Activated CD4-positive, CD25-positive, alpha-beta regulatory T cell (primary cell): ENCODE measurements at places on chromosomes 11 and 22.

GRCh38 chr22:29125443-29125778, 52.6 kb downstream of the KREMEN1 start:
- DNase-seq = no peak

DNA sequence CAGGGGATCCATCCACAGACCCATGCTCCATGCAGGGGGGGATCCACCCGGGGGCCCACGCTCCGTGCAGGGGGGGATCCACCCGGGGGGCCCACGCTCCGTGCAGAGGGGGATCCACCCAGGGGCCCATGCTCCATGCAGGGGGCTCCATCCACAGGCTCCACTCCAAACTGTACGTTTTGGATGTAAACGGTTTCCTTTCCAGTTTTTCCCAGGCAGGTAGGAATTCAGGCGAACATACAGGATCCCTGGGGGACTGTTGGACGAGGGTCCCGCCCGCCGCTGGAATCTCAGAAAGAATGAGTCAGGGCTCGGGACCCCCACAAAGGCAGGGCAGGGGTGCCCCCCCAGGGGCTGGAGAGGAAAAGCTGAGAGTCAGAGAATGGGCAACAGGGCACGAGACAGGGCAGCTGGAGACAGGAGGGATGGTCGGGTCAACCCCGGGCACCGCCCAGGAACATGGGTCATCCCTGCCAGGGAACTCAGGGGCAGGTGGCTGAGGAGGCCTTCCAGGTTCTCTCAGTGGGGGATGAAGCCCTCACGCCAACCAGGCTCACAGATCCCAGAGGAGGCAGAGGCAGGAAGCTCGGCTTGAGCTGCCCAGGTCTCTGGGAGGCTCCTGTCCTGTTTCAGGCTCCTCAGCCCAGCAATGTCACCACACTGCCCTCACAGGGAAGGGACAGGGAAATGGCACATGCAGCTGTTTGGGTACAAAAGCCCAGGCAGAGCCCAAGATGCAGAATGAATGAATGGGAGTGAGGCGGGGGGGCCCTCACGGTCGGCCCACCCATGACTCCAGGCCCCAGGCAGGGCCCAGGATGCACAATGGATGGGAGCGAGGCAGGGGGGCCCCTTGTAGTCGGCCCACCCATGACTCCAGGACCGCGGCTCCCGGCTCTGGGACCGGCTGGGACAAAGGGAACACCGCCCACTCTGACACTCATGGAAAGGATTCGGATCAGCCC, 200.2 kb downstream of the BRD1 start:
- no peak for DNase-seq

- no peak for DNase-seq
These were observed 17.1 kb downstream of the ZNRF3 start for GRCh38 chr22:28900379-28900925.

- no peak for DNase-seq
These were observed 42.0 kb downstream of the TCF20 start for GRCh38 chr22:42228483-42228882.

- no peak for DNase-seq
These were observed 43.9 kb upstream of the SPATA19 start for GRCh38 chr11:133889188-133889587.

DNA sequence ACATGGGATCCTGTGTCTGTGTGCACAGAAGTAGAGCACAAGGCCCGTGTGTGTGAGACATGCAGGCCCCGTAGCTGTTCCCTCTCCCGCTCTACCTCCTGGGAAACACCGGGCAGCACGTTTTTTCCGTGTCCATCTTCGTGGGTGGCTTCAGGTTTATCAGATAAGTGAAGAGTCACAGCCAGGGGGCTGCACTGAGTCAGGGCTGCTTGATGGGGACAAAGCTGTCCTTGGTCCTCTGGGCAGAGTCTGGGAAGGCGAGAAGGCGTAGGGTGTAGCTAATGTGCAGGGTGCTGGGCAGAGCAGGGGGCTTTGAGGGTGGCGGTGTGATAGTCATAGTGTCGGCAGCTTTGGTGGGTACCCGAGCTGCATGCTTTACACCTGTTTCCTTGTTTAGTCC, 23.7 kb downstream of the INCENP start:
- no peak for DNase-seq

DNA sequence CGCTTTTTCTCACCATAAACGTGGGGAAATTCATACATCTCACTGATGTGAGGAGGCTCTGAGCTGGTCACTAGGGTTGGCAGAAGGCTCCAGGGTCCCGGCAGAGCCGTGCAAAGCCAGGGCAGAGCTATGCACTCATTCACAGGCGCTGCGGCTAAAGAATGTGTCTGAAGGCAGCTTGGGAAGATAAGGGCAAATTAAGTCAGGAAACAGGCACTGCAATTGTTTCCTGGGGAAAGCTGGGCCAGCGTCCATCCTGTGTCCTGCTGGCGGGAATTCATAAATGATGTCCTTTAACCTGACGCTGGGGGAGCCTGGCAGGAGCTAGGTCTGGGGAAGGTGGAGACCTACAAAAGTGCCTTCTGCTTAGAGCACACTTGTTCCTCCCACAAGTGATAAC, 27.6 kb downstream of the PKNOX2 start:
- DNase-seq = no peak

- no peak for DNase-seq
These were observed 24.6 kb downstream of the FLRT1 start for GRCh38 chr11:64060263-64060860.

DNA sequence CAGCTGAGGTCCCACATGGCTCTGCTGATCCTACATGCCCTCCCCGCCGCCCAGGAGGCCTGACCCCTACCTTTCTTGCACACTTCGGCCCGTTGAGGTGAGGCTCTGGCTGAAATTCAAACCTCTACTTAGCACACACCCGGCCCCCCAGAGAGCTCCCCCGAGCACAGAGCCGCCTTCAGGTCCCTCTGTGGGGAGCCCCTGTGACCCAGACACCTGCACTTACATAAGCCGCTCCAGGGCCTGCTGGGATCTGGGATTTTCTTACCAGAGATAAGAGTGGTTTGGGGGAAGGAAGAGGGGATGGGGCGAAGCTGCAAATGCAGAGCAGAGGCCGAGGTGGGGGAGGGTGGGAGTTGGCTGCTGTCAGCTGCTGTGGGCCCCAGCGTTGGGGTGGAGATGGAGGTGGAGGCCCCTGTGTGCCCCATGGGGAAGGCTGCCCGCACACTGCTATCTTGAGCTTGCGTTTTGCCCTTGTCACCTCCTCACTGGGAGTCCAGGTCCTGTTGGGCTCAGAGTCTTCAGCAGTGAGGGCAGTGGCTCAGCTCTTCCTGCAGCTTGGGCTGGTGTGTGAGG, 30.6 kb downstream of the CAPN1 start:
- DNase-seq = no peak

DNA sequence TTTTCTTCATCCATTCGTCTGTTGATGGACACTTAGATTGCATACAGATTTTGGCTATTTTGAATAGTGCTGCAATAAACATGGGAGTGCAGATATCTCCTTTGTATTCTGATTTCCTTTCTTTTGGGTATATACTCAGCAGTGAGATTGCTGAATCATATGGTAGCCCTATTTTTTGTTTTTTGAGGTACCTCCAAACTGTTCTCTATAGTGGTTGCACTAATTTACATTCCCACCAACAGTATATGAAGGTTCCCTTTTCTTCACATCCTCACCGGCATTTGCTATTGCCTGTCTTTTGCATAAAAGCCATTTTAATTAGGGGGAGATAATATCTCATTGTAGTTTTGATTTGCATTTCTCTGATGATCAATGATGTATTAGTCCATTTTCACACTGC, 96.1 kb downstream of the PRR5L start:
- no peak for DNase-seq

DNA sequence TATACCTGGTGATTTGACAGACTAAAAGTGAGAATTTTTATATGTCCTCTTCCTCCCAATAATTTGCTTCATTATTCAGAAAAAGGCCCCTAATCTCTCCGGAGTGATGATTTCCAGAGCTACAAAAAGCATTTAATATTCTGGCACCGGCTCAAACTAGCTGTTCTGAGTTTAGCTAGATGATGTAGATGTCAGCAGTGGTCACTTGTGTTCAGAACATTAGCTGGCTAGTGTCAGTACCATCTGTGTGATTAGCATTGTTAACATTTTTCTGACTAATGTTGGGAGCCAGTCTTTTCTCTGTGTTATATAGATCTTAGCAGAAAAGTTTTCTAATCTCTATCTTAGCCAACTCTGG, 68.7 kb upstream of the RRM1 start:
- DNase-seq = no peak

GRCh38 chr22:19703869-19704268, 10.4 kb upstream of the SEPTIN5 start:
- DNase-seq = no peak

DNA sequence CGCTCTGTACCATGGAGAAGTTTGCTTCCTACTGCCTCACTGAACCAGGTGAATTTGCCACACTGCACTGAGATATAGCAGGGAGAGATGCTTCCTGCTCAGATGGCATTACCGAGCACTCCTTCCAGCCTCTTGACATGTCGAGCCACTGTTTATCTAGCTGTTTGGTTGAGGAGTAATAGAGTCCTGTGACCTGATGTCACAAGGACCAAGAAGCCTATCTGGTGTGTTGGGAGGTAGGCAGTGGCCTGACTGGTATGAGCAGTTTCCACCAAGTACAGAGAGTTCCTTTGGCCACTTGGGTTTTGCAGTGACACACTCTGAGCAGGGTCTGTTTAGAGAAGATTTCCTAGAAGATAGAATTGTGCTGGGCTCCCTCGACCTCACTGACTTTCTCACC, 5.2 kb downstream of the ACAD8 start:
- DNase-seq = no peak

DNA sequence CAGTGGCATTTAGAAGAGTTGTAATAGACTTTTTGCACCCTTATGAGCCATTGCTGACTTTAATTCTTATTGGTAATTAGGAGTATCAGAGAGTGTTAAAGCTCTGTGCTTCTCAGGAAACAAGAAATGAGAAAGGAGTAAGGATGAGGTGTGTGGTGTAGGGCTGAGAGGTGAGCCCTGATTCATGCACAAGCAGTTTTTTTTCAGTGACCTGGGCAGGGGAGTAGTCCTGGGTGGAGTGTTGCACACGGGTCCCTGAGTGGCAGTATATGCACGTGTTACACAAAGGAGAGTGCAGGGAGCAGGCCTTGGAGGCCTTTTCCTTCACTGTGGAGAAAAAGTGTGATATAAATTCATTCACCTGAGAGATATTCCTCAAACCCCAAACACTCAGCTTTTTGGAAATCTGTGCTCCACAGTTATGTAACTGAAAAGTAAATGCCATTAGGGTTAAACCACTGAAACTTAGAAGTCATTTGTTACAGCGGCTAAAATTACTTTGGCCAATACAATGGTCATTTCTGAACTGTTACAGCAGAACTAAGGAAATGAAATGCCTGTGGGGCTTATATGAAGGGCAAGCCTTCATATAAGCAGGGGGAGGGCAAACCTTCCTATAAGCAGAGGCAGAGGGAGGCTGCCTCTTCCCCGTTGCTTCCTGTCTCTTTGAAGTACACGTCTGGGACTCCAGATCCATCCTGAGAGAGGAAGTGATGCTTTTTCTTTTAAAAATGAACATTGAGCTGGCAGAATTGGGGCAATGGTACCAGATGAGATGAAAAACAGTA, 62.6 kb upstream of the OLFML1 start:
- no peak for DNase-seq

- no peak for DNase-seq
These were observed 3.4 kb upstream of the ADAMTS8 start for GRCh38 chr11:130431801-130432200.

GRCh38 chr22:32457031-32457430, 7.2 kb downstream of the BPIFC start:
- DNase-seq = no peak

DNA sequence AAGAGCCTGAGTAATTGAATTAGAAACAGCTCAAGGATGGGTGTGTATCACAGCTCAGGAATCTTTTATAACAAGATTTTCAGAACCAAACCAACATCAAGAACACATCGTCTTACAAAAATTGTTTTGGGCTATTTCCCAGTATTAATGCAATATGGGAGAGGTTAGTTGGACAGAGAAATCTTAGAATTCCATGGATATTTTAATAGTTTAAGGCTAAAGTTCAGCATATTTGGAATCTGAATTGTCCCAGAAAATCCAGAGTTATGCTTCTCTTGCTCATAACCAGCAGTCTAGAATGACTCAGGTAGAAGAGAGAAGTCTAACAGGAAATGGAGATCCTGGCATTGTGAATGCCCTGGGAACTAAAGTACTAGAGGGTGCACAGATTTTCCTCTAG, 74.6 kb downstream of the ADM start:
- DNase-seq = no peak

DNA sequence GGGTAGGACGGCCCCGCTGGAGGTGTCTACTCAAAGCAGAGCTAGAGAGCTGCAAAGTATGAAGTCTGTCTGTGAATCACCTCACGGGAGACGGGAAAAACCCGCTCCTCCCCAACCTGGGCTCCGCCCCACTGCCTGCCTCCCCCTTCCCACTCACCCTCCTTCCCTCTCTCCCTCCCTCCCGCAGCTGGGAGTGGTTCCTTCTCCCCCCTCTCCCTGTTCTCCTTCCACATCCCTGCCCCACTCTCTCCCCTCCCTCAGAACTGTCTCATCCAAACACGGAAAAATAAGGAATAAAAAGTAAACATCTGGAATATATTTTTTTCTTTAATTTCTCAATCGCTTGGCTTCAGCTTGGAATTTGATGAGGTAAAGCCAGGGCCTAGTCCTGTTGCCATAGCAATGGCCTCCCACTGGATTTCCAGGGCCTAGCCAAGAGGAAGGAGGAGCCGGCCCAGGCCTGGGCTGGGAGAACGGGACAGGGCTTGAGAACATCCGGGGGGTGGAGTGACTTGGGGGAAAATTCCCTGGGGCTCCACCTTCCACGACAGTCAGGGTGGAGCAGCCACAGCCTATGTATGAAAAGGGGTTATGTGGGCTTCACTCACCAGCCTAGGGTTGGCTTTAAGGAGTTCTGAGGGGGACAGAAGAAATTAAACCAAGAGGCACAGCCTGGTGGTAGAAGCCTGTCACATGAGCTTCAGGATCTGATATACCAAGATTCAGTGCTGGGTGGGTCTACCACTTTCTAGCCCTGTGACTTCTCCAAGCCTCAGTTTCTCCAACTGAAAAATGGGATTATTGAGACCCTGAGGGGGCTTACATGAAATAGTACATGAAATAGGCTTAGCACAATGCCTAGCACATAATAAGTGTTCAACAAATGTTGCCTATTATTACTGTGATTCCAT, 2.2 kb downstream of the TNKS1BP1 start:
- DNase-seq = no peak

DNA sequence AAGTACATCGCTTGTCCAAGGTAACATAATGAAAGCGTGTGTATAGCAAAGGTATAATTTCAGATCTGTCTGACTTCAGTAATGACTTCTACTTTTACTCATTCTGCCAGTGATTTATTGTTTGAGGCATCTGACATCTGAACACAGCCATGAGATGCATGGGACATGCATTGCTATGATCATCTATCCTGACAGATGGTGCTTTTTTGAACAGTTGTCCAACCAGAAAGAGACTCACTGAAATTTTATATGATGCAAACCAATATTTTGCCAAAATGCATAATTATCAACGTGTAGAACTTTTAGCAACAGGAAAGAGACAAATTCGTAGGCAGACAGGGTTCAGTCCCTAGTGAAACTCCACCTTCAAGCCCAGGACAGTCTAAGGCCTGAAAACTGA, 19.6 kb downstream of the OR5M3 start:
- no peak for DNase-seq

- DNase-seq = no peak
These were observed 46.7 kb upstream of the PARVG start for GRCh38 chr22:44133901-44134571.
